ENCODE measurements at places on chromosomes 11 and 22.

GRCh38 chr11:73510106-73510505 is 87.8 kb downstream of the FAM168A start:
- no peak for DNase-seq

DNA sequence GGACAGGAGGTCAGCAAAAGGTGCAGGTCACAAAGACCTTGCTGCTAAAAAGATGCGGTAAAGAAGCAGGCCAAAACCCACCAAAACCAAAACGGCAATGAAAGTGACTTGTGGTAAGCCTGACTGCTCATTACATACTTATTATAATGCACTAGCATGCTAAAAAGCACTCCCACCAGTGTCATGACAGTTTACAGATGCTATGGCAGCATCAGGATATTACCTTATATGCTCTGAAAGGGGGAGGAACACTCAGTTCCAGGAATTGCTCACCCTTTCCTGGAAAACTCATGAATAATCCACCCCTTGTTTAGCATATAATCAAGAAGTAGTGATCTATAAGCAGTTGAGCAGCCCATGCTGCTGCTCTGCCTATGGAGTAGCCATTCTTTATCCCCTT is 45.2 kb upstream of the SLC5A12 start:
- no peak for DNase-seq

DNA sequence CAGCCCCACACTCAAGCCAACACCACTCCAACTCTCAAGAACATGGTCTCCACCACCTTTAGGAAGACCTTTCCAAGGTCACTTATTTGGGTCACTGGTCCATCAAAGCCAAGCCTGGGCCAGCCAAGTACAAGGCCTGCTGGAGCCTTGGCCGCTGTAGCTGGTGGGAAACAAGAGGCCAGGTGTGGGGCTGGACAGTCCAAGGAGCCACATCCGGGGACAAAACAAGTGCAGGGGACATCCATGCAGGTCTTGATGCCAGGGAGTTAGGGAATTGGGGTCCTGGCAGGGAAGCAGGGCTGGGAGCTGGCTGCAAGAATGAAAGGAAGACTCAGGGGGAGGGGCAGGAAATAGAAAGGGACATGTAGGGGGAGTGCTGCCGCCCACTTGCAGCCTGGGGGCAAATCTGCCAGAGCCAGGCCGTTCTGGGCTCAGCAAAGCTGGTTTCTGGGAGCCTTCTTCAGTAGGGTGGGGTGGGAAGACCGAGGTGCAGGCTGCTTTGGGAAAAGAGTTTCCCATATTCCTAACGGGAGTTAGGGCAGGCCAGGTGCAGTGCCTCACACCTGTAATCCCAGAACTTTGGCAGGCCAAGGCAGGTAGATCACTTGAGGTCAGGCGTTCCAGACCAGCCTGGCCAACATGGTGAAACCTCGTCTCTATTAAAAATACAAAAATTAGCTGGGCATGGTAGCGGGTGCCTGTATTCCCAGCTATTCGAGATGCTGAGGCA is 69.5 kb upstream of the ATXN10 start:
- no peak for DNase-seq

GRCh38 chr22:24996420-24996952 is 44.0 kb downstream of the KIAA1671 start:
- no peak for DNase-seq

DNA sequence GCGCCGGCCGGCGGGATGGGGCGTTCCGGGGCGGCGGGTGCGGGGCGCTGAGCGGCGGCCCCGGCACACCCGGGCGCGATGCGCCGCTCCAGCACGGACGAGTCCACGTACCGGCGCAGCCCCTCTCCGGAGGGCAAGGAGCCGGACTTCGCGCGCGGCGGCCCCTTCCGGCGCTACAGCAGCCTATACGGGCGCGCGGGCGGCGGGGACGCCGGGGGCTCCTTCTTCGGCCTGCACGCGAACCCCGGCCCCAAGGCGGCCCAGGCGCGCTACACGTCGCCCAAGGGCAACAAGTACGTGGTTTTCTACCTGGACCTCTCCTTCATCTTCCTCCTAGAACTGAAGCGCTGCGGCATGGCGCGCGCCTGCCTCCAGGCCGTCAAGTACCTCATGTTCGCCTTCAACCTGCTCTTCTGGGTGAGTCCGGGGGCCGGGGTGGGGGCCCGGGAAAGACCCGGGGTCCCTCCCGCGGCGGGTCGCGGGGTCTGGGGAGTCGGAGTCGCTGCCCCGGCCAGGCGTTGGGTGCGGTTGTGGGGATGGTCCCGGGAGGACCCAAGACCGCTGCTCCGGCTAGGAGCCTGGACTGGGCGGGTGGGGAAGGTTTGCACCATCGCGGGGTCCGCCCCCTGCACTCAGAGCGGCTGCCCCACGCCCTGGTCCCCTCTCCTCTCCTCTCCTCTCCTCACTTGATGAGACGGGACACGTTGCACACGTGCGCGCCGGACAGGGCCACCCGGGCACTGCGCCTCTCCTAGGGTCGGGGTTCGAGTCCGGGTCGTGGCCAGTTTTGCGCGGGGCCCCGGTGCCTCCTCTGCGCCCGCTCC is 7.5 kb downstream of the TSPAN4 start:
- DNase-seq = no peak

DNA sequence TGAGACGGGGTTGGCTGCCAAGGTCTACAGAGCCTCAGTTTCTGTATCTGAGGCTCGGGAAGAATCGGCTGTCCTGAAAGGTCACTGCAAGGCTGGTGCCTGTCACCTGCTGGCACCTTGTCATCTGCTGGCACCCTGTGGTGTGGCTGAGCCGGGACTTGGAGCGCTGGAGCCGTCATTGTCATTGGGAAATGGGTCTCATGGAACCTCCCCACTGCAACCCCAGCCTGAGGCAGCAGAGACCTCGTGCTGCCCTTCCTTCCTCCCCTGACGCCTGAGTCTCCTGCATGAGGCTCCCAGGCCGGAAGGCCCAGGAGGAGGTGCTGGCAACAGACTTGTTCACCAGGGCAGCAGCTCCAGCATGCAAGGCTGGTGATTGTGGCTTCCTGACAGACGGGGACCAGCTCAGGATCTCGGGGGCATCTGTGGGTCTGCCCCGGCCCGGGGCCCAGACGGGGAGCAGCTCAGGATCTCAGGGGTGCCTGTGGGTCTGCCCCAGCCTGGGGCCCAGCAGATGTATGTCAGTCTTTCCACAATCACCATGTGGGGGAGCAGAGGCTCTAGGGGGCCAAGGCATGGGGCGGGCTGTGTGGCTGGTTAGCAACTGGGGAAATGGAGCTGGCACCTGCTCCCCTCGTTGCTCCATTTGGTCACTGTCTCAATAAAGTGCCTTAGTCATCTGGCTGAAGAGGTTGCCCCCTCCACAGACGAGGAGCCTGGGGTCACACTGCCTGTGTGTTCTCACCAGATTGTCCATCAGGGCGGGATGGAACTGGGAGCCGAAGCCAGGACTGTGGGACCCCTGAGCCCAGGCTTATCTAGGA is 668.7 kb downstream of the BRD1 start:
- no peak for DNase-seq

DNA sequence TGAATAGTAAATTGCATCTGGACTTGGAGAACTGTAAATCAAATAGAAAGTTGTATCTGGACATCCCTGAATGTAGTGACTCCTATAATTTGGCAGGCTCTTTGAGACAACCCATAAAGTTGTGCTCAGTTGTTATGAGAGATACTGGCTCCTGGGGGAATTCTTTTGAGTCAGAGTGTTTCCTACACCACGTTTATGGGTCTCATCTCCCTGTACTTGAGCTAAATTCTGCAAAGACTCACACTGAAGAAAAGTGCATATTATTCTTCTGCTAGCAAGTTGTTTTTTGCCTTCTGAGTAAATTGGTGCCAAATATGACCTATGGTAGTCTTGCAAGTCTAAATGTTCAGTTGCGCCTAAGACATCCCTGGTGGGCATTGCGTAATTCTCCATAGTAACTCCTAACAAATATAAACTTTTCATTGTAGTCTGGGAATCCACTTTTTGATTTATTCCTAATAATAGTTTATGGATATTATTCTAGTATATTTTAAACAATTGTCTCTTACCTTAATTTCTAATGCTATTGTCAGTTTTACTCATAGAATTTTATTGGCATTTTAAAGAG is 5.0 kb downstream of the ZNF215 start:
- no peak for DNase-seq

- no peak for DNase-seq
Observed at GRCh38 chr11:44835296-44835695, 108.5 kb downstream of the TSPAN18 start.

DNA sequence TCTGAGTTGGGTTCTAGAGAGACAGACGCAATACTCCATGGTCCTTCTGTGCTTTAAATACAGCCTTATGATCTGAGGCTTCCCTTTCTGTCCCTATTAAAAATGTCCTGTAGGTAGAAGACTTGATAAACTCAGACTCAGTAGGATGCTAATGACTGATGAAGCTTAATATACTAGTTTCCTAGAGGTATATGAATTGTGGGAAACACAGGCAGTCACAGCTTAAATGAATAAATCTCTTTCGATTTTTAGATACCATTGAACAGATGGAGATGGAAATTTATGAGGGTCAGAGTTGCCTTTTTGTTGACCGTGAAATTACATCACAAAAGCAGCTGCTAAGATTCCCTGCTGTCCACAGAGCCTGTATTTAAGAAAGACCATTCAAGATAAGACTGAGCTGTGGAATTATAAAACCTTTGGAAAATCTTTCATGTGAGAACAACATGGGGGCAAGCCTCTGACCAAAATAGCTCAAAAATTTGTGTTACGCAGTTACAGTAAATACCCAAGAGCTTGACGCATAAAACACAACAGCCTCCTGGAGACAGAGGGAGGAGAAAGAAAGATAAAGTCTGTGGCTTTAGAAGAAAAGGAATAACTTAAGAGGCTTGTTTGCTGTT is 172.3 kb downstream of the AASDHPPT start:
- no peak for DNase-seq

- DNase-seq = peak; percentile 100
Observed at GRCh38 chr11:64372802-64373597, 14.0 kb downstream of the RPS6KA4 start.

DNA sequence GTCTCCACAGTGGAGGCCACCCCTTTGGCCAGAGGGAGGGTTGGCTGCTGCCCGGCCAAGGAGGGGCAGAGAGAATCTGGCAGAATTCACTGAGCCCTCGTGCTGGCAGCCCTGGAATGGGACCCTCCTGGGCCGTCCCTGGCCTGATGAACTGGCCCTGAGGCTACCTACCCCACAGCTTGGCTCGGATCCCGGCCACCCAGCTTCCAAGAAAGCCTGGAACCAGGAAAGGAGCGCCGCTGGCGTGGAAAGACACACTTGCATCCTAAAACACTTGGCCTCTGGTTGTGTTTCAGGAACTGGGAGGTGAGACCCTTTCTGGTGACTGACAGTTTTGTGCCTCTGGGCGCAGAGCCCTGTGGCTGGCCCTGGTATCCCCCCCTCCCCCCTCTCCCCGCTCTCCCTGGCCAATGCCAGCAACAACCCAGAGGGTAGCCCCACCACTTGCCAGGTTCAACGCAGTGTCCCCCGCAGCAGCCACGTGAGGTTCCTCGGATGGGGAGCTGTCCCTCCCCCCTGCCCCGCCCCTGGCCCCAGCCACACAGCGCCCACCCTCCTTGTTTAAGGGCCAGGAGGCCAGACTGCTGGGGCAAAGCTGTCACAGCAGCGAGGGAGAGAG is 693 bp downstream of the NFAM1 start:
- DNase-seq = peak; percentile 81

DNA sequence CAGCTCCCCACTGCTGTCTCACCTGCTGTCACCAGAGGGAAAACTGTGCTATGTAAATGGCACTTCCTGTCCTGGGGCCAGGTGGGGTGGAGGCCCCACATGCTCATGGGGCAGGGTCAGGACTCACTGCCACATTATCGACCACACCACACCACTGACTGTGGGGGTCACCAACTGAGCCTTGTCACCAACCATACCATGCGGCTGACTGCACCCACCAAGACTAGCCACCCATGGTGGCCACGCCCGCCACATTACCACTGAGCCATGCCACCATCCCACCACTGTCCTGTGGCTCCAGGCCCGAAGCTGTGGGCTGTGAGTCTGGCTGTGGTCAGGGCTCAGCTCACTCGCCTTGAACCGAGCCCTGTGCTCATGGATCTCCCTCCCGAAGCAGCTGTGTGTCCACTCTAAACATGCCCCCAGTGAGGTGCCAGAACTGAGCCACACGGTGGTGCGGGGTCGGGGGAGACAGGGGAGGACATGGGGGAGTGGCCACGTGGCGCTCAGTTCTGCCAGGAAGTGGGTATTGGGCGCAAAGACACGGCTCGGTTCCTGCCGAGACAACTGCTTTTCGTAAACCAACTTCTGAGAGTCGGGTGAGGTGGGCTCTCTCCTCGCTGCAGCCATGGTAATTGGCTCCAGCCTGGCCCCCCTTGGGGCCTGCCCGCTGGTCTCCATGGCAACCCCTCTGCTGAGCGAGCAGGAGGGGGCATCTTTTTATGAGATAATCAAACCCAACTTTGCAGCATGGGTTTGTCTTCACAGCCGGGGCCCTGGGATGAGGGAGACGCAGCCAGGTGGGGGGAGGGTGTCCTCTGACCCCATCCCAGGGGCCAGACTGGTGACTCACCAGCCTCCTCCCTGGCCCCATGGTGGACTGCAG is 23.2 kb downstream of the RTN4R start:
- DNase-seq = no peak

All from NCI-H446 treated with DMSO at 0.1 percent for 48 hours (cell line).